Stimulated activated CD4-positive, alpha-beta T cell treated with anti-CD3 and anti-CD28 coated beads, TNF-alpha, amount 100 ng/mL, for 4 hours (primary cell): ENCODE measurements at places on chromosomes 13 and 19.

- no peak for DNase-seq
Observed at GRCh38 chr13:109647699-109648098, 138.7 kb downstream of the IRS2 start.

DNA sequence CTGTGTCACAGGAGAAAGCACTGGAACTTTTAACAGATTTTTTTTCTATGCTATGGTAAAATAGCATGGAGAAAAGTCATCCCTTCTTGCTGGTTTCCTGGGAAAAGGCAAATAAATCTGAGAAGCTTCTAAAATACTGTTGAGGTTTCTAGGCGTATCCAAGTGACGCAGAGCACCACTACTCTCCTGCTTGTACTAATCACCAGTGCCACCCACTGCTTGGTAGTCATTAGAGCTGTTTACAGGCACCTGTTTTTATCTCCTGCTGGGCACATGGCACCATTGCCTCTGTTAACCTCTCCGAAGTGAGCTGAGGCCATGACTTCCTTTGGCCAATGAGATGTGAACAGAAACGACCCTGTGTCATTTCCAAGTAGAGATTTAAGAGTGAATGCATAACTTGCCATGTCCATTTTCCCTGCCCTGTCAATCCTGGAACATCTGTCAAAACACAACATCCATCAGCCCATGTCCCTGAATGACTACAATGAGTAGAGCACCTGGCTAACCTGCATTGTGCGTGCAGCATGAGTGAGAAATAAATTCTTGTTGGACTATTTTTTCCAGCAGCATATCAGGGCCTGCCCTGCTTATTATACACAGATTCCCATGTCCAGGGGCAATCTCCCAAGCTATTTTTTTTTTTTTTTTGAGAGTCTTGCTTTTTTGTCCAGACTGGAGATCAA, 17.3 kb upstream of the OXGR1 start:
- no peak for DNase-seq

GRCh38 chr19:46449228-46449627, 20.5 kb upstream of the PNMA8C start:
- DNase-seq, result no peak

- no peak for DNase-seq
Observed at GRCh38 chr13:40613192-40613818, 53.1 kb downstream of the FOXO1 start.

DNA sequence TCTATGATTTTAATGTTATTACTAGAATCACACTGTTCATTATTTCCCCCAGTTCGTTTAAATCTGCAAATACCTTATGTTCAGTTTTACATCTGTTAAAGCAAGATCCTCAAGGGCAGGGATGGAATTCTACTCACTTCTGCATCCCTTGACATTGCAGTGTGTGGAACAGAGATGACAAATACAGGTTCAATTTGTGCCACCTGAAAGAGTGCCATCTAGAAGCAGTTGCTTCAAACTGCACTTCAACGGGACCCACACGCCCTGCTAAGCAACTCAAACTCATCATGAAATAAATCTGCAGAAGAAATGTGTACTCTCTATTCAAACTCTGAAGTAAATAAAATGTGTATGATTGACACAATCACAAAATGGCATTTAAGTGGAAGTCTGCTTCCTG, 44.5 kb downstream of the RUBCNL start:
- DNase-seq, result no peak

DNA sequence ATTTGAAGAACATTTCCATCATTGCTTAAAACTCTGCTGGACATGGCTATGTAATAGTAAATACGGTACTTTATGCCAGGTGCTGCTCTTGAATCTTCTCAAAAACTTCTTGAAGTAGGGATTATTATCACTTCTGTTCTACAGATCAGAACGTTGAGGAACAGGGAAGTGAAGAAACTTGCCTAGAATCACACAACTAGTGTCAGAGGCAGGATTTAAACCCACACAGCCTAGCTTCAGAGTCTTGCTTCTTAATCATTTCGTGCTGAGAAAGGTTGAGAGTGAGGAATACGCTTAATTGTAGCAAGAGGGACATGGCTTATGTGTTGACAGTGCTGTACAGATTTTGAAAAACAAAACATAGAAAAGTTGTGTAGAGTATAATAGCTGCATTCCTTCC, 13.5 kb downstream of the TM9SF2 start:
- DNase-seq, result no peak

DNA sequence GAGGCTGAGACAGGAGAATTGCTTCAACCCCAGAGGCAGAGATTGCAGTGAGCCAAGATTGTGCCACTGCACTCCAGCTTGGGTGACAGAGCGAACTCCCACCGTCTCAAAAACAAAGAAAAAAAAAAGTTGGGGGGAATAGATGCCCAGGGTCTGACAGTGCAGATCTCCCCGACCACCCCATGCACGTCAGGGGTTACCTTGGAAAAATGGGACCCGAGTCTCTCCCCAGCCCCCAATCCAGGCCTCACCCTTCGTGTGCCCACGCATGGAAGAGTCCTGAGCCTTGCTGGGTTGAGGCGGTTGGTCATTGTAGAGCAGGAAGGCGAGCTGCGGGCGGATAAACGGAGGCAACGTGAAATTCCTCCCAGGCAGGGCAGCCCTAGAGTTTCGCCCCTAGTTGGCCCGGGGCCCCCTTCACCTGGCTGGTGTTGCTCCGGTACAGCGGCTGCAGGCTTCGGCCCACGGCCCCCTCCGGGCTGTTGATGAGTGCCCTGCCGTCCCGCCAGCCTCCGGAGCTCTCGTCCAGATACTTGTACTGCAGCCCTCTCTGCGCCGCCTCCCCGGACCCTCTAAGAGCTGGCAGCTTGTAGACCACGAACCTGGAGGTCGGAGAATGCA, 588 bp downstream of the DNASE2 start:
- no peak for DNase-seq

DNA sequence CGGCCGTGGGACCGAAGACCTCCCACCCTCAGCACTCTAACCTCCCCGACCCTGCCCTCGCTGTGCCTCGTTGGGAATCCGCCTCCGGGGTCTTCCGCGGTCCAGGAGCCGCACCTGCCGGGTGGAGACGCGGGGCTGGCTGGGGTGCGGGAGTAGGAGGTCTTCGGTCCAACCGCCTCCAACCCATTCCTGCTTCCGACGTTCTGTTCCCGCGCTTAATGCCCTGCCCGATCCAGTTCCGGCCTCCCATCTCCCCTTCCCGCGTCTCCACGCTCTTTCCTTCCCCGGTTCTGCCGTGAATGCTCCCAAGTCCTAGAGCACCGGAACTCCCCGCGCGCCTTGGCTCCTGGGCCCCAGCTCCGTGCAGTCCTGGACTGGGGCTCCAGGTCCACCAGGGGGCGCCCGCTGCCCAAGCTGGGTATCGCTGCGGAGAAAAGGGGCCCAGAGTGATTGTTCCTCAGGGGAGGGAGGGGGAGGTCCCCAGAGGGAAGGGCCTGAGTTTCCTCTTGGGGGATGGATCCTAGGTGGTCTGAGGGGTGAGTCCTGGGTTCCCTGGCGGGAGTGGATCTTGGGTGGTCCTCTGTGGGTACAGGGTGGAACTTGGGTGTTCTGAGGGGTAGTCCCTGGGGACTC, 14.1 kb upstream of the TNFSF9 start:
- DNase-seq, result peak; percentile 86

- no peak for DNase-seq
Observed at GRCh38 chr19:30419568-30420180, 47.5 kb downstream of the ZNF536 start.

DNA sequence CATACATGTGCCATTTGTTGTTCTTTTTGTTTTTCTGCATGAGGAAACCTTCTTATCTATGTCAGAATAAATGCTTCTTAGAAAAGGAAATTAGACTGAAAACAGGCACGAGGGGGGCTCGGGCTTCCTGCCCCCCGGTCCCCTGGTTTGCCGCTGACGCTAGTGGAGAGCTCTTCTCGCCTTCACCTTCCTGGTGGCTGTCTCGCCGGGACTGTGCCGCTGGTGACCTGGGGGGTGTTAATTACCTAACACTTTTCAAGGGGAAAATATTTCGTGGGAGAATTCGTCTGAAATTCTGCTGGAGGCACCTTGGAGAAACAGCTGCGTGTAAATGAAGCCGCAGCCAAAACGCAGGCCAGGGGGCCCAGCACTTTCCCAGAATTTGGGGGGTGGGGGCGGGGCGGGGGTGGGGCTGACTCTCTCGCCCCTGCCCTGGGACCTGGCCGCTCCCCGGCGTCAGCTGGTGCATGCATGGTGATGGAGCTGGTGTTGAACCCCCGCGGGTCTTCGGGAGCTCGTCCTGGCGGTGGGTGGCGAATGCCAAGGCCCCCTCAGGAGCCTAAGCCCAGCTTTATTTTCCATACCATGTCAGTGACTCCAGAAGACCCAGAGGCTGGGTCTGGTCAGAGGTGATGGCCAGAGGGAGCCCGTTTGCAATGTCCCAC, 58.3 kb upstream of the MCF2L start:
- no peak for DNase-seq

GRCh38 chr13:110008816-110009215, 222.4 kb upstream of the IRS2 start:
- no peak for DNase-seq

DNA sequence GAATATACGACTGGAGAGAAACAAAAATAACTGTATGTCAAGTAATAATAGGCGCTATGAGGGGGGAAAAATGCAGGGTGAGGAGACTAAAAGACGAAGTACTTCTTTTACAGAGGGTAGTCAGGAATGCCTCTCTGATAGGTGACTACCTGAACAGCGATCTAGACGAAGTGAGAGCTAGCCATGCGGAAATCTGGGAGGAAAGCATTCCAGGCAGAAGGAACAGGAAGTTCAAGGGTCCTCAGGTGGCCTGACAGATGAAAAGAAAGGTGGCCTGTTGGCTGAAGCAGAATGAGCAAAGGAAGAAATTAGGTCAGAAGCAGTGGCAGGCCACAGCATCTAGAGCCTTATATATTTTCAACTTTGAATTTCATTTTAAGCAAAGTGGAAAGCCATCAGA, 13.3 kb downstream of the ZDHHC20 start:
- DNase-seq, result no peak

DNA sequence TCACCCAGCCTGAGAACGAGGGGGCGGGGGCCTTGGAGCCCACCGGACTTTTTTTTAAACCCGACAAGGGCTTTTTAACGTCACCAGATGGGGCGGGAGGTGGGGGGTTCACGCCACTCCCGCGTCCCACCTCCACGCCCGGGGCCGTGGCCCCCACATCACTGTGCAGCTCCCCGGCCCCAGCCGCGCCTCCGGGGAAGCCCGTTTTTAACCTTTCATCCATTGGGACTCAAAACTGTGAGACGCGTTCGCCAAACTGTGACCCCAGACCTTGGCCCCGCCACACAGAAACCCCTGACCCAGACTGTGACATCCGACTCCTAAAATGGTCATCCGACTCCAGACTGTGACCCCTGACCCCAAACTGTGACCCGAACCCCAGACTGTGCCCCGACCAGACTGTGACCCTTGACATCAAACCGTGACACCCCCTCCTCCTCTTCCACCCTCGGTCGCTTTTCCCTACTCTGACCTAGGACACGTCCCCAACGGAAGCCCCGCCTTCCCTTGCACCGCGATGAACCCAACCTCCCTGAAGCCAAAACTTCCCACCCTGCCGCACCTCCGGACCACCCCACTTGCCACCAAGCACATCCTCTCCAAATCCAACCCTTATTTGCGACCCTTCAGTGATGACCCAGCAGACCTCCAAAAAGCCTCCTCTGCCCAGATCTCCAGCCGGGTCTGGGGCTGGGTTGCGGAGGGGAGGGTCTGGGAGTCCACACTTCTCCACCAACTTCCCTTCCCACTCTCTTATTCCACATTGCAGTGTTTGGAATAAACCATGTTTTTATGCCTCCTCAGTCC, 1.5 kb upstream of the GRWD1 start:
- no peak for DNase-seq

GRCh38 chr19:42075364-42075615, 676 bp upstream of the ZNF574 start:
- DNase-seq, result no peak

- no peak for DNase-seq
Observed at GRCh38 chr13:95117092-95117491, 184.2 kb downstream of the ABCC4 start.

DNA sequence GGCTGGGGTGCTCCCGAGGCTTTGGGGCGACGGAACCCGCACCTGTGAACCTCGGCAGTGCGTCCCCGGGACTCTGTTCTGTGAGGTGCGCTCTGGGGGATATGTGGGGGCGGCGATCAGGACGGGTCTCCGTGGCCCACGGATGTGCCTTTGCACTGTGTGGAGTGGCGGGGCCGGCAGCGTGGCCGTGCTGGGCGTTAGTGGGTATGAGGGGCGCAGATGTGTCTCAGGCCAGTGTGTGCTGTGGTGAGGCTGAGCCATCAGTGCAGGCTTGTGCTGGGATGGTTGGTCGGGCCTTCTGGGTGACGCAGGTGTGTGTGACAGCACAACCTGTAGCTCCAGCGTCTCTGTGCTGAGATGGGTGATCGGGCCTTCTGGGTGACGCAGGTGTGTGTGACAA, 16.9 kb downstream of the ZNF331 start:
- no peak for DNase-seq

- no peak for DNase-seq
Observed at GRCh38 chr13:74973935-74974879, 507.8 kb downstream of the TBC1D4 start.

DNA sequence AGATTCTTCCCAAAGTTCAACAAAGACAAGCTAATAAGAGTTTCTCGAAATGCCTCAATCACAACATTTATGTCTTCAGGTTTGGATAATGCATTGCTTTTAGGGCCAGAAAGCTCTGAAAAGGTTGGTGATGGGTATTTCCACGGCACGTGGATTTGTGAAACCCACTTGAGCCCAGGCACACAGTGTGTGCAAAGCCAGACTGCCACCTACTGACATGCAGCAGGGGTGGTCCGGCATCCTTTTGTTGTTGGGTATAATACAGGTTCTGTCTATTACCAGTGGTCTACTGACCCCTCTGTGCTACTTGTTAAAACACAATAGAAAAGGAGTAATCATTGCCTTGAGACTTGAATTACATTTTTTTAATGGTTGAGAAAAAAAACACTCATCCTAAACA, 225.6 kb downstream of the RAP2A start:
- no peak for DNase-seq

DNA sequence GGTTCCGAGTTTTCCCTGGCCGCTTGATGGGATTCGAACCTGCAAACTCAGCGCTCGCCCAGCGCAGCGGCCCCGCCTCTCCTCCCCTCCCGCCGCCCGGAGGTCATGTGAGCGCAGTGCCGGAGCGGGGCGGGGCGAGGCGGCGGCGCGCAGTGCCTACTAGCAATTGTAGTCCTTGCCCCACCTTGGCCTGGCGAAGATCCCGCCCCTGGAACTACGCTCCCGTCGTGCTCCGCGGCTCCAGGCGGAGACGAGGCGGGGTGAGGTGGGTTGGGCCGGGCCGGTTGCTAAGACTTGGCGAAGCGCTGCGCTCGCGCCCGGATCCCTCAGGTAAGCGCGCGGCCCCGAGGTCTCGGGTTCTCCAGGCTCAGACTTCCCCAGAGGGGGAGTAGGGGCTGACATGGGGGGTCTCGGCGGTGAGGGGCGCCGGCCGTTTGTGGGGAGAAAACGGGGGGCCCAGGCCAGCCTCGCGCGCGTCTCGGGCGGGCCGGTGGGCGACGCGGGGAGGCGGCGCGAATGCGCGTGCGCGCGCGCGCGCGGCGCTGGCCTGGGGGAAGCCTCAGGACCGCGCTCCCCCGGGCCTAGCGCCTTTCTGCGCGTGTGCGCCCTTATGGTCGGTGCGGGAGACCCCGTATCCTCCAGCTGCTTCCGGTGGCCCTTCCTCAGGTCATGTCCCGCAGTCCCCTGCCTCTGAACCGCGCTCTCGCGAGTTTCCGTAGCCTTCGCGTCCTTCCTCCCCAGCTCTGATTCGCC, at the start of the genes ADAT3 and SCAMP4:
Gene ADAT3, plus strand, starts transcription at position 290 of the 753 bp plus-strand sequence. CDS start 6,649 bp downstream, outside the sequence.
Gene SCAMP4, plus strand, starts transcription at position 290 of the 753 bp plus-strand sequence. CDS start 9,621 bp downstream, outside the sequence.
- peak; percentile 96 for DNase-seq
